ENCODE measurements at places on chromosomes 13 and 19.

DNA sequence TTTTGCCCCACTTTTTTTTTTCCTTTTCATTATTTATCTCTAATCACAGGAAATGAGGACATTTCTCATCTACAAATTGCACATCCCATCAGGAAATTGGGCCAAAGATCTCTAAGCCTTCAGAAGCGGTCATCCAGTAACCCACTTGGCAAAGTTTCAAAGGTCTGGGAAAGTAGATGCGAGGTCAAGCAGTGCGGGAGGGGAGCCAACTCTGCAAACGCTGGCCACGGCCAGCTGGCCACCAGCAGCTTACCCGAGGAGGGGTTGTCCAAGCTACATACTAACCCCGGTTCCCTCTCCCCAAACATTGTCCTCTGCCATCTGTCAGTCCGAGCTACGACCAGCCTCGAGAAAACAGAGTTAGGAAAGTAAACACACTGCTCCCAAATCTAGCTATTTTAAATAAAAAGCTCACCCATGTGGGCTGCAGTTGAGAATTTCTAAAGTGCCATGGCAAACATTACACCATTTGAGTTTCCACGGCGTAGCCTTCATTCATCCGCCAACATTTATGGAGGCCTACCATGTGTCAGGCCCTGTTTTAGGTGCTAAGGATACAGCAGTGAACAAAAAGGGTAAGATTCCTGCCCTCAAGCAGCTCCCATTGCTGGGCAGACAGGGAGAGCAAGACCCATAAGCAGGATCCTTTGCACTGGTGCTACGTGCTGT is 11.5 kb downstream of the FFAR2 start:
- DNase-seq = no peak

DNA sequence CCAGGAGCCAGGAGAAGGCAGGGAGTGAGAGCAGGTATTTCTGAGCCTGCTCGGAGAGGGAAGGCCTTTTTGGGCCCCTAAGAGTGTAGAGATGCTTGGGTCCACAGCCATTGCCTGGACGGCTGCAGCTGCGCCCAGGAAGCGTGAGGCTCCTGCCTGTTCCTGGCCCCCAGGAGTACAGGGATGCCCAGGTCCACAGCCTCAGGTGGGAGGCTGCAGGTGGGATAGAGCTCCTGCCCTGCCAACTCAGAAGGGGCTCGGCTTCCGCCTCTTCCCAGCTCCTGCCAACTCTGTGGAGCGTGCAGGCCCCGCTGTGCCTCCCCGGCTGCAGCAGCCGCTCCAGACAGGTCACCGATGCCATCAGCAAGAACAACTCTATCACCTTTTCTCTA is 351.0 kb upstream of the PCDH20 start:
- DNase-seq = no peak

DNA sequence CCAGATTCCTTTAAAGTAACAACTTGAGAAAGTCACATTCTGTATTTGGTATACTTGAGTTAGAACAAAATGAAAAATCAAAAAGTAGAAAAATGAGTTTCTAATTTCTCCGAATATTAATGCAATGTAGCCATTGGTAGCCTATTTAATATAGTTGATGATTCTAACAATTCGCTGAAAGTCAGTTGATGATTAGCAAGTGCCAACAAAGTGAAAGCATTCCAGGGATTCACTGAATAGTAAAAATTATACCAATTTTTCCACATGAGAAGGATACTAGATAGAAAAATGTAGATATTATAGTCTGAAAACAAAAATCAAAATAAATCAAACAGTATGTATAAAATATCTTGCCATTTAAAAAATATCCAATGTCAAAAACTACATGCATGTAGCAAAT is 117.2 kb downstream of the FREM2 start:
- DNase-seq = no peak

DNA sequence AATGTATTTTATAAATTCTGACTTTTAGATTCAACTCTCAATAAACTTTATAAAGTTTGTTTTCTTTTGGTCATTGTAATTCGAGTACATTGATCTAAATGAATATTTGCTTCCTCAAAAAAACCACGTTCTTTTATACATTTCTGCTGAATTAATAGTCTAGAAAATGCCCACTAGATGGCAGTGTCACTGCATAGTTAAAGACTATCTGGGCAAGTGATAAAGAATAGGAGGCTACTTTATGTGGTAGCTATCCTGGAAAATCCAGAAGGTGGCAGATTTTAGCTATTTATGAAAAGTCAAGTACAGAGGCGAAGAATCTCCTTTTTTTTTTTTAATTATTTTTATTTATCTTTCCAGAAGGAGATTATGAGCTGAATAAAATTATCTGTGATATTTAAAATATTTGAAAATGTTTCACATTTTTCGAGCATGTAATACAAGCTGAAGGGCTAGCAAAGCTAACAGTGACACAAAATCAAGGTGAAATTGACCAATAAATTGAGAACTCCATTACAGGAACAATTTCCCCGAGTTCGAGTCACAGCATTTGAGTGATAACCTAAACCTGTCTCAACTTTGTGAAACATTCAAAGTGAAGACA is 221.8 kb downstream of the OLFM4 start:
- no peak for DNase-seq

- no peak for DNase-seq
Measured at GRCh38 chr13:104949840-104950740, 1585.4 kb downstream of the EFNB2 start.

- DNase-seq = no peak
Measured at GRCh38 chr19:13016245-13016627, 21.0 kb downstream of the NFIX start.

DNA sequence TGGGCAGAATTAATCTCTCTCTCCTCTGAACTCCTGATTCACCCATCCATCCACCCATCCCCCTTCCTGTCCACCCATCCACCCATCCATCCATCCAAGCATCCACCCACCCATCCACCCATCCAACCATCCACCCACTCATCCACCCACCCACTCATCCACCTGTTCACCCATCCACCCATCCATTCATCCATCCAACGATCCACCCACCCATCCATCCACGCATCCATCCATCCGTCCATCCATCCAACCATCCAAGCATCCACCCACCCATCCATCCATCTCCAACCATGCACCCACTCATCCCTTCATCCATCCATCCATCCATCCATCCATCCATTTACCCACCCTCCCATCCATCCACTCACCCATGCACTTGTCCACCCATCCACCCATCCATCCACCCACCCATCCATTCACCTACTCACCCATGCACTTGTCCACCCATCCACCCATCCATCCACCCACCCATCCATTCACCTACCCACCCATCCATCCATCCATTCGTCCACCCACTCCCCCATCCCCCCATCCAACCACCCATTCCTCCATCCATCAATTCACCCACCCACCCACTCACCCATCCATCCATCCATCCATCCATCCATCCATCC is 18.7 kb downstream of the MEX3D start:
- DNase-seq = no peak

GRCh38 chr13:33415822-33416221 is 130.3 kb upstream of the STARD13 start:
- DNase-seq = no peak

GRCh38 chr19:18568367-18568766 is 3.3 kb upstream of the UBA52 start:
- DNase-seq = no peak

- no peak for DNase-seq
Measured at GRCh38 chr19:2212861-2213711, 23.0 kb downstream of the PLEKHJ1 start.
